ENCODE measurements at places on chromosomes 11 and 22. TPM values are rescaled to one million over a fixed set of nuclear protein-coding genes. Genes with fewer than 3 reads are reported as not detected.
A peak's percentile ranks its signal among the peaks of the same experiment; 100 is the strongest.

- no peaks in the 10 kb centered on the region for H3K4me1 ChIP-seq
- DNase-seq, result no peak
- H3K36me3 ChIP-seq, result no peaks in the 10 kb centered on the region
- no peak overlapping the region for H3K27ac ChIP-seq
Measured at GRCh38 chr11:78759071-78759470, 184.4 kb upstream of the NARS2 start.

DNA sequence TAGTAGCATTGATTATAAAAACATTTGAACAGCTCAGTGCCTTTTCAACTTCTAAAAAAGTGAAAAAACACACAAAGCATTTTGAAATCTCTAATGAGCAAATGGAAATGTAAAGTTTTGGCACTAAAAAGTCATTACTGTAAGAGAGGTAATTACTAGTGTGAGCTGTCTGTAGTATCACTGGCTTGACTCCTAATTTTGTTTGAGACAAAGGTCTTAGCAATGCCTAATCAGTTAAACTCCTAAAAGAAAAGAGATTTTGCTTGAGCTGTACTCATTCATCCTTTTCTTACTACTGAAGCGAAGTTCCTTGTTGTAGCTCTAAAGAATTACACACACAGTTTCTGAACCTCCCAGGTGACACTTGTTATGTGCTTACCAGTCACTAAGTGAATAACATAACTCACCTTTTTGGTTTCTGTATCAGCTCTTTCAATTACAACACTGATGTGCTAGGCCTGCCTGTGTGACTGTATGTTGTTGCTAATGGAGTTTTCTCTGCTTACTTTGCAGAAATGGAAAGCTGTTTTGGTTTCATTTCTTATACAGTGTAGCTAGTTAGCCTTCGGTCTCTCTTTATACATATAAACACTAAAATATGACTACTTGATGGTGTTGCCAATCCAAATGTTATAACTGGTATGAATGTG, 924.4 kb upstream of the TENM4 start:
- no peaks in the 10 kb centered on the region for H3K27me3 ChIP-seq
- no peak overlapping the region for H3K27ac ChIP-seq
- no peak overlapping the region for H3K4me3 ChIP-seq
- H3K4me1 ChIP-seq, result no peaks in the 10 kb centered on the region

GRCh38 chr11:64566915-64567891, 23.8 kb upstream of the SLC22A12 start:
- no peak overlapping the region for H3K4me3 ChIP-seq
- DNase-seq, result no peak

DNA sequence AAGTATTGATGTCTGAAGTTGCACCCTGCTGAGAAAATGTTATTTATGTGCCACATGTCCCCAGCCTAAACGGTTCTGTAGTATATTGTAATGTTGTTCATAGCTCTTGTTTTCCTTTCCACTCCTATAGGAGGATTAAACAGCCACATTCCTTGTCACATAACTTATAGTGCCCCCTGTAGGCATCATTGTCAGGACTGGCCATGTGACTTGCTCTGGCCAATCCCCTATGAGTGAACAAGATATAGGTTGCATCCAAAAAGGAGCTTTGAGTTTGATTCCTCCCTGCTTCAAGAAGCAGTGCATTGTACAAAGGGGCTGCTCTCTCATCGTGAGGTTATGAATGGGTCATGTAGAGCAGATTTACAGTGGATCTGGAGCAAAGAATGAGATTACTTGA, 717.6 kb upstream of the ANO5 start:
- no peaks in the 10 kb centered on the region for H3K36me3 ChIP-seq
- no peak for DNase-seq
- no peak overlapping the region for H3K27ac ChIP-seq
- H3K4me1 ChIP-seq, result no peaks in the 10 kb centered on the region

DNA sequence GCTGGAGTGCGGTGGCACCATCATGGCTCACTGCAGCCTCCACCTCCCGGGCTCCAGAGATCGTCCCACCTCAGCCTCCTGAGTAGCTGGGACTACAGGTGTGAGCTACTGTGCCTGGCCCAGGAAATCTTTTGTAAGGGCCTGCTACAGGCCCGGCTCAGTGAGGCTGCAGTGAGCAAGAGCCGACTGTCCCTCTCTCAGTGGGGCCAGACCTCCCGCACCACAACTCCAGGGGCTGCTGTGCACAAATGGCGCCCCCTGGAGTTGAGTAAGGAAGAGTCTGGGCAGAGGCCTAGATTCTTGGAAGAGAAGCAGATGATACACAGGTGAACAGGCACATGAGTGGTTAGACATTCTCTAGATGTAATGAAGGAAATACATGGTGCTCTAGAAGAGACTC, 7.0 kb downstream of the SERHL2 start:
- H3K4me1 ChIP-seq, result no peaks in the 10 kb centered on the region
- no peaks in the 10 kb centered on the region for H3K27me3 ChIP-seq
- no peak for DNase-seq
- no peaks in the 10 kb centered on the region for H3K36me3 ChIP-seq
- no peak overlapping the region for H3K27ac ChIP-seq

GRCh38 chr11:12963051-12963450, 46.1 kb upstream of the RASSF10 start:
- no peaks in the 10 kb centered on the region for H3K4me1 ChIP-seq
- H3K36me3 ChIP-seq, result no peaks in the 10 kb centered on the region
- no peak overlapping the region for H3K27ac ChIP-seq
- H3K4me3 ChIP-seq, result no peak overlapping the region
- DNase-seq, result no peak
- peaks cover 13% of the 10 kb centered on the region for H3K27me3 ChIP-seq

DNA sequence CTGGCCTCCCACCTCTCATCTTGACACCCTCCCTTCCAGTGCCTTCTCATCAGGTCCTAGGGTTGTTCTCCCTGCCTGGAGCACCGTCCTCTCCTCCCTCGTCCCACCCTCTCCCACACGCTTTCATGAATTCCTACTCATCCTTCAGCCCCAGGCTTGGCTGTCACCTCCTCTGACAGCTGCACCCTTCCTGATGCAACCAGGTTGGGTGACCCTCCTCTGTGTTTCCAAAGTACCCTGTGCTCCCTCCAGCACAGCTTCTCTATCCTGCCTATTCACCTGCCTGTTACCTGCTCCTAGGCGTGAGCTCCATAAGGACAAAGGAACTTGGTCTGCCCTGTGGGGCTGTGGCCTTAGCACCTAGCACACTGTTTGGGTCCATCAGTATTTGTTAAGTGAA, 58.4 kb downstream of the SGSM3 start:
- no peaks in the 10 kb centered on the region for H3K27me3 ChIP-seq
- H3K27ac ChIP-seq, result no peak overlapping the region
- no peaks in the 10 kb centered on the region for H3K4me1 ChIP-seq
- DNase-seq, result no peak
- peaks cover 30% of the 10 kb centered on the region for H3K36me3 ChIP-seq
- H3K4me3 ChIP-seq, result no peak overlapping the region

DNA sequence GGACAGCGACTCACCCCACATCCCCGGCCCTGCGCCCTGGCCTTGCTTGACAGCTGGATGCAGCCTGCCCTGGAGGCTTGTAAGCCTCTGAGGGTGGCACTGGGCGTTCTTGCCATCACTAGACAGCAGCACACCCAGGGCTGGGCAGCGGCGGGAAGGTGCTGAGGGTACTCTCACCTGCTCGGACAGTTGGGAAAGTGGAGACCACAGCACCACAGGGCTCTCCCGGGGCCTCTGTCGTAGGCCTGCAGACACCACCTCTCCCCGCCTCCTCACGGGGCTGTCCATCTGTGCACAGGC, 18.8 kb upstream of the BRSK2 start:
- no peak overlapping the region for H3K4me3 ChIP-seq
- no peak for DNase-seq
- H3K4me1 ChIP-seq, result no peaks in the 10 kb centered on the region
- H3K27me3 ChIP-seq, result no peaks in the 10 kb centered on the region
- no peaks in the 10 kb centered on the region for H3K36me3 ChIP-seq
- H3K27ac ChIP-seq, result no peak overlapping the region

- no peak overlapping the region for H3K27ac ChIP-seq
- no peaks in the 10 kb centered on the region for H3K36me3 ChIP-seq
- no peak for DNase-seq
- no peak overlapping the region for H3K4me3 ChIP-seq
- H3K4me1 ChIP-seq, result no peaks in the 10 kb centered on the region
Measured at GRCh38 chr22:40123387-40123786, 54.3 kb upstream of the TNRC6B start.

DNA sequence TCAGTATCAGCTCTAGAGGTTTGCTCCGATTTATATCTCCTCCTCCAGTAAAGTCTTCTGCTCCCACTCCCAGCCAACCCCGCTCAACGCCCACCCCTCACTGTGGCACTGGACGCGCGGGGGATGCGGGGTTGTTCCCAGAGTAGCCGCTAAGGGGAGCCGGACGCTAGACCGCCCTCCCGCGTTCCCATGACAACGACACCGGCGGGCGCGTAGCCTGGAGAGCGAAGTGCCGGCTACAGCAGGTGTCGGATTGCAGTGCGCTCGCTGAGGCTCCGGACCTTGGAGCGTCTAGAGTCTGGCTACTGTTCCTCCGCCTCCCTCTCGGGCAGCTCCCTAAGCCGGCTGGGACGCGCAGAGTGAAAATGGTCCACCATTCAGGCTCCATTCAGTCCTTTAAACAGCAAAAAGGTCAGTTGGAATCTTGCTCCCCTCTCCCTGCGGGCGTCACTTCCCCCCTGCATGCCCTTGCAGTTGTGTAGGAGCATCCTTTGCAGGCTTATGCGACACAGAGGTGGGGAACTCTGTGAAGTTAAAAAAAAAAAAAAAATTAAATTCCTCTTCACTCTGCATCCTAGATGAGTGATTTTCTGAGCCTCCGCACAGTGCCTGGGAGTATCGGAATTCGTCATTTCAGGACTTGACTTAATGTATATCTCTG, at the start of gene ANO3:
Gene ANO3 (plus strand): TSS at position 220 of the 661 bp plus-strand sequence. CDS start 146 bp downstream, at position 366.
- peak within 1 kb of the TSS; percentile 67 for H3K4me3 ChIP-seq
- peaks cover 7% of the 10 kb centered on the region for H3K27me3 ChIP-seq
- H3K36me3 ChIP-seq, result no peaks in the 10 kb centered on the region
- no peak within 1 kb of the TSS for H3K27ac ChIP-seq
- H3K4me1 ChIP-seq, result no peaks in the 10 kb centered on the region

DNA sequence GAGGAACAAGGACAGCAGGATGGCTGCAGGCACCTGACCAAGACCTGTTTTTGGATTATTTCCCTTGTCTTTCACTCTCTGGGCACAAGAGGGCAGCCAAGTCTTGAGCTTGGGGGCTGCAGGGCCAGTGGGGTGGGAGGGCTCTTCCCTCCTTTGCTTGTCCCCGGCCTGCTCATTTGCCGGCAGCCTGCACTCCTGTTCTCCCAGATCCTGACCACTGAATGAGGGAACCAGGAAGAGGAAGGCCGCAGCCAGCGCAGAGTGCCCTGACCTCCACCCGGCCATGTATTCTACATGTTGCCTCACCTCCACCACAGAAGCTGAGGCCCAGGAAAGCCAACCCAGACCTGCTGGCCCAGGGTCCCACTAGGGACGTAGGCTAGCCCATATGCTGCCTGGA, 15.5 kb upstream of the NNMT start:
- H3K27me3 ChIP-seq, result peaks cover 7% of the 10 kb centered on the region
- H3K27ac ChIP-seq, result no peak overlapping the region
- no peak overlapping the region for H3K4me3 ChIP-seq
- no peaks in the 10 kb centered on the region for H3K36me3 ChIP-seq
- H3K4me1 ChIP-seq, result peaks cover 8% of the 10 kb centered on the region

GRCh38 chr22:32411402-32411801, 645 bp downstream of the RTCB start:
- H3K4me1 ChIP-seq, result no peaks in the 10 kb centered on the region
- peaks cover 3% of the 10 kb centered on the region for H3K36me3 ChIP-seq
- peak; percentile 10 for DNase-seq
- peak overlapping the region; percentile 62 for H3K27ac ChIP-seq
- peak overlapping the region; percentile 93 for H3K4me3 ChIP-seq
- no peaks in the 10 kb centered on the region for H3K27me3 ChIP-seq

GRCh38 chr11:7418906-7419305, 66.4 kb upstream of the OLFML1 start:
- H3K27me3 ChIP-seq, result no peaks in the 10 kb centered on the region
- H3K27ac ChIP-seq, result no peak overlapping the region
- H3K36me3 ChIP-seq, result no peaks in the 10 kb centered on the region
- no peak overlapping the region for H3K4me3 ChIP-seq
- H3K4me1 ChIP-seq, result no peaks in the 10 kb centered on the region

DNA sequence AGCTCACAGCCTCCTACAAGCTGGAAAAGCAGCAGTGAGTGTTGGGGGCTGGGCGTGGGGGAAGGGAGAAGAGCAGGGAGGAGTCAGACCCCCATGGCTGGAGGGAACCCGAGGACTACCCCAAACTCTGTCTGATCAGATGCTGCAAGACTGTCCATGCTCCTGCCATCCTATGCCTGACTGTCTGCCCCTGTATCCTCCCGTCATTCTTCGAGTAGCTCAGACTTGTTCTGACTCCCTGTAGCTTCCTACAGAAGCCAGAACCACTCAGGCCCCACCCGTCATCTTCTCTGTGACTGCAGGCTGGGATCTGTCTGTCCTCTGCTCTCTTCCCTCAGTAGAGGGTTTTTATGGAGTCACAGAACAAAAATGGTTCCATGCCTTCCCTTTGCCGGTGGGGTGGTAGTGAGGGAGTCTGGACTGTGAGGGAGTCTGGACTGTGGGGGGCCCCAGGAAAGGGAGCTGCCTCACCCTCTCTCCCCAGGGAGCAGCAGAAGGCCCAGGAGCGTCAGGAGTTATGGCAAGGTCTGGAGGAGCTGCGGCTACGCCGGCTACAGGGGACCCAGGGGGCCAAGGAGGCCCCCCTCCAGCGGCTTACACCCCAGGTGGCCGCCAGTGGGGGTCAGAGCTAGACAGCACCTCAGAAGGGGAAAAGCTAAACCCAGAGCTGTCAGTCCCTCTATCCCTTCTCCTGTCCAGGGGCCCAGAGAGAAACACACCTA, 2.3 kb downstream of the GPHA2 start:
- H3K4me3 ChIP-seq, result no peak overlapping the region
- H3K36me3 ChIP-seq, result peaks cover 14% of the 10 kb centered on the region
- no peak overlapping the region for H3K27ac ChIP-seq
- no peaks in the 10 kb centered on the region for H3K4me1 ChIP-seq
- no peak for DNase-seq
- peaks cover 1% of the 10 kb centered on the region for H3K27me3 ChIP-seq

DNA sequence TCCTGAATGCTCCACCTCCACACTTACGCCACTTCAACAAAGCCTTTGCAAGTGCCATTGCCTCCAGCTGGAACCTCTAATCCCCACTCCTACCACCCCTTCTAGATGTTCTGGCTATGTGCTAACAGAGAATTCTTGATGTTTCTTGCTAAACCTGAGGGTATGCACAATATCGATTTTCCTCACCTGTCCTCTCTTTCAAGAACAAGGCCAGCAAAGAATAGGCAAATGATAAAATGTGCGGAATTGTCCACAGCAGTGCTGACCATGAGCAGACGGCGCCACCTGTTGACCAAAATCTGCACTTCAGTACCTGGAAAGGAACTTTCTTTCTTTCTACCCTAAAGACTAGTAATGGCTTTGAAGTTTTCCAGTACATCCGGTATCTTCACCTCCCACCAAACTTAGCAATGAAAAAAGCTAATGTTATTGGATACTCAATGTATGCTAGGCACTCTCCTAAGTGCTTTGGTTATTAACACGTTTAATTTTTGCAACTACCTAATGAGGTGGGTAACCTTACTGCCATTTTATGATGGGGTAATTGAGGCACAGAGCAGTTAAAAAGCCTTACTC, 3.4 kb downstream of the TIMM10 start:
- no peak overlapping the region for H3K27ac ChIP-seq
- DNase-seq, result peak; percentile 71
- H3K27me3 ChIP-seq, result no peaks in the 10 kb centered on the region
- H3K4me3 ChIP-seq, result no peak overlapping the region

DEUP1 gene
- under 0.01 TPM for total RNA-seq

KRTAP5-7 gene
- 0.17 TPM for total RNA-seq

MS4A15 gene
- not detected for total RNA-seq

PIH1D2 gene
- 1.5 TPM for total RNA-seq

USH1C gene
- total RNA-seq, result not detected

Measured in fibroblast of lung (primary cell).